ENCODE measurements at places on chromosomes 2 and 18.

DNA sequence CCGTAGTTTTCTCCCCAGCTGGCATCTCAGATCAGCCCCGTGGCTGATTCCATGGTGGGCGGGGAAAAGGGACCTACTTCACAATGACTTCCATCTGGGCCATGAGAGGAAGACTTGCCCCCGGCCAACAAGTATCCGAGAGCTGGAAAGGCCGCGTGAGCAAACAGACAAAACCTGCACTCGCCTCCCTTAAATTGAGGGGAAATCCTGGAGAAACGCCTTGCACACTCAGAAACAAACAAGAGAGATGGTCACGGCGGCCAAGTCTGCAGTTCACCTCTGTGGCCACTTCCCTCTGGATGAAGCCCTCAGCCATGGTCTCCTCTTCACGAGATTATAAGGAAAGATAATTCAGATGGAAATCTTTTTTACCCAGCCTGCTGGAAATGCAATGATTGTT is 39.4 kb upstream of the TPO start:
- DNase-seq = no peak

DNA sequence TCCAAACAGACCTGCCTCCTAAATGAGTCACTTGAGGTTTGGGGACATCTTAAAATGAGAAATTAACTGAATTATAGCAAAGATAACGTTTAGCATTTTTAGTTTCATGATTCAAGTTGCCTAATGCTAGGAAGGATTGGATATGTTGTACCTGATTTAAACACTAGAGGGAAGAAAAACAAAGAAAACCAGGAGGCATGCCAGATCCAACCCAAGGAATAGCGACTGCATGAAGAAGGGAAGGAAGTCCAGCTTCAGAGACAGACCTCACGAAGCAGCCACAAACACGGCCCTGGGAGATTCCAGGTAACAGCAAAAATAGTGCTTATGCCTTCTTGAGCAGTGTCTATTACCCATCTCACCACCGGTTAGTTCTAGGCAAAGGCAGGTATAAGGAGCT is 499.9 kb upstream of the SPHKAP start:
- DNase-seq = no peak

DNA sequence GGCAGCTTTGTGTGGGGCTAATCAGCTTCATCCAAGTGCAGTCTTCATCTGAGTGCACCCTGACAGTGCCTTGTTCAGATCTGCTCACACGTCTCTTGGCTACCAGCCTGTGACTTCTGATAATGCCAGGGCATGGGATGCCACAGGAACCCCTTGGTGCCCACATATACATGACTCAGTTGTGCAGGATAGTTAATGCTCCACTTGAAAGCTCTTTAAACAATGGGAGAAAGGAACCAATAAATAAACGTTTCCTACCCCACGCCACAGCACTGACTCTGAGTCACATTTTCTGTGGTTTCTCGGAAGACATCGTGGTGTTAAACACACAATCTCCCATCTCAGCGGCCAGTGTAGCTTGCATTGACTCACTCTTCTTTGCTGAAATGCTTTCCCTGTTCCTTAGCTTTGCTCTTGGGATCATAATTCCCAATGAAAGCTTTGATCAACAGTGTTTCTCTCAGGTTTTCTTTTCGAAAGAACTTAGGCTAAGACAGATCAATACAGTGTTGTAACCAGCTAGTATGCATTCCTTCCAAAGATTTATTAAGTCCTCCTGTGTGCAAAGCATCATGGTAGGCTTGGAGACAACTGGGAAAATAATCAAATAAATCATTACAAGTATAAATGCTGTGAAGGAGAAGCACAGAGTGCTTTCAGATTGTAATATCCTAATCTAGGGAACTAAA is 142.0 kb downstream of the COPS8 start:
- DNase-seq = peak; percentile 86

DNA sequence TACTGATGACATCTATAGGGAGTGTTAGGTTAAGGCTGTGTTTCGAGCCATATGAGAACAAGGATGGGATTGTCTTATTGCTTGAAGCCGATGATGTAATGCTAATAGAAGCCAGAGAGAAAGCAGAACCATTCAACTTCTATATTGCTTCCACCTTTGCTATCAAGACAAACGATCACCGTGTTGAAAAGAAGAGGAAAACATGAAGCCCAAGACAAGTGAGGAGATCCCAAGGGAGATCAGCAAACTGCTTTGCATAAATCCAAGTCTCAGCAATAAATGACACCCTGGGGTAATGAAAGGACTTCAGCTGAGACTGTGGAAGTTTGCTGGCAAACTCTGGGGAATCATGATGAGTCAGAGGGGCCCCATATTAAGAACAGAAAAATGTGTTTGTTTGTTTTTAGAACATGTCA is 206.2 kb downstream of the NCKAP5 start:
- DNase-seq = no peak

DNA sequence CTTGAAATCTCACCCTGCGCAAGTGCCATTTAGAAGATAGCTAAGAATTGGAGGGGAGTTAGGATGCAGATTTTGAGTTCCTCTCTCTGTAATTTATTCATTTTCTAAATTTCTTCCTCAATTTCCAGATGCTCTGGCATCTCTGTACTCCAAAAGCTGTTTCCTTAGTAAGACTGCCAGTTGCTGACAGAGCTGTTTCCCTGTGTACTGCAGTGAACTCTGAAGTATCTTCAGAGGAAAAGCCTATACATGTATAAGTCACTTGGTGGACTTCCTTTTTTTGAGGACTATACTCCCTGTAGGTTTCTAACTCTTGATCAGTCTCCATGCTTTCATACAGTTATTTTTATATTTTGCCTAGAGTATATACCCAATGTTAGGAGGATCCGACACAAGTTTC is 1.5 kb upstream of the RESP18 start:
- DNase-seq = no peak

DNA sequence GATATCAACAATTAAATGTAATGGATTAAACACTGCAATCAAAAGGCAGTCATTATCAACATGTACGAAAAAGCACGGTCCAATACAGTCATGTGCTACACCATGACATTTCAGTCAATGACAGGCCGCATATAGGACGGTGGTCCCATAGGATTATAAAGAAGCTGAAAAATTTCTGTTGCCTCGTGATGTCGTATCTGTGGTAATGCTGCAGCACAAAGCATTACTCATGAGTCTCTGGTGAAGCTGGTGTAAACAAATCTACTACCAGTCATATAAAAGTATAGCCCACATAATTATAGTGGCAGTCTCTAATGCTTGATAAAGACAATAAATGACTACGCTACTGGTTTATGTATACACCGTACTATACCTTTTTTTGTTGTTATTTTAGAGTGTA is 58.4 kb downstream of the RABL2A start:
- no peak for DNase-seq

All from AG09309 (cell line).